ENCODE measurements at places on chromosomes 12 and 14.

- no peak for DNase-seq
Measured at GRCh38 chr12:52636189-52636588, 15.8 kb downstream of the KRT2 start.

DNA sequence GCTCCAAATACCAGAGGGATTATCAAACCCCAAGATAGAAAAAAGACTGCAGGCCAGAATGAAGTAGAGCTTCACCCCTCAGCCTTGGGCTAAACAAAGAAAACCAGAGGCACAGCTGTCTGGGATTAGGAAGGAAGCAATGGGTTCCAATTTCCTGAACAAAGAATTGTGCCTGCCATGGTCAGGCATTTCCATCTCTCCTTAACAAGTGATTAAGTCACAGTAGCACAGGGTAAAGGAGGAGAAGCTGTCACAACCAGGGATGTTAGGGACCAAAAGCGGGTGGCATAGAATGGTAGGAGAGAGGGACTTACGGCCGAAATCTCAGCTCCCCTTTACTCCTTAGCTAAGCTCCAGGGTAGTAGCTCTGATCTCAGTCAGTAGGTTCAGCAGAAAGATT, 33.9 kb downstream of the SPTLC2 start:
- DNase-seq: no peak

GRCh38 chr14:103848175-103849077, 1.1 kb upstream of the PPP1R13B start:
- peak; percentile 15 for DNase-seq

DNA sequence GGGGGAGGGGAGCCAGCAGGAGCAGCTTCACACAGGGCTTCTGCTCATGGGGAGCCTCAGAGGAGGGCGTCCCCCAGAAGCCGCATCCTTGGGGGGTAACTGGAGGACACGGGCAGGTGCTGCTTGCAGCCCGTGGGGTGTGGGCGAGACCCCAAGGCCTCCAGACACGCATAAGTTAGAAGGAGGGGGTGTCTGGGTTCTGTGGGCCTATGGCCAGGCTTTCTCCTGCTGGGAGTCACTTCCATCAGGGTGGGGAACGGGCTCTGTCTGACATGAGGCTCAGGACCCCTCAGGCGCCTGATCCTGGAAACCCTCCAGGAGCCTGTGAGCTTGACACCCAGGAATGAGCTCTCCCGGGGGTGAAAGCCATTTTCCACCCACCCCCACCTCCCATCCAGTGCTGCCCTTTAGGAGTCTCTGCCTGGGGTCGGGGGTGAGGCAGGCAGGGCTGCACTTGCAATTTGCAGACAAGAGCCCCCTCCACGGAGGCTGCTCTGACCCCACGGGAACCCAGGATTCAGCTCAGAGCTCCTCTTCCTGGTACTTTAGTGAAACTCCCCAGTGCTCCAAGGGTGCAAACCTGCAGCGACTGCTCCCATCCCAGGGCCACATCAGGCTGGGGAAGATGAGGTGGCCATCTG, 325.7 kb downstream of the ADGRD1 start:
- no peak for DNase-seq

GRCh38 chr14:38127784-38128183, 79.9 kb upstream of the SSTR1 start:
- DNase-seq: no peak

- no peak for DNase-seq
Measured at GRCh38 chr14:75837151-75837787, 144.5 kb downstream of the TGFB3 start.

DNA sequence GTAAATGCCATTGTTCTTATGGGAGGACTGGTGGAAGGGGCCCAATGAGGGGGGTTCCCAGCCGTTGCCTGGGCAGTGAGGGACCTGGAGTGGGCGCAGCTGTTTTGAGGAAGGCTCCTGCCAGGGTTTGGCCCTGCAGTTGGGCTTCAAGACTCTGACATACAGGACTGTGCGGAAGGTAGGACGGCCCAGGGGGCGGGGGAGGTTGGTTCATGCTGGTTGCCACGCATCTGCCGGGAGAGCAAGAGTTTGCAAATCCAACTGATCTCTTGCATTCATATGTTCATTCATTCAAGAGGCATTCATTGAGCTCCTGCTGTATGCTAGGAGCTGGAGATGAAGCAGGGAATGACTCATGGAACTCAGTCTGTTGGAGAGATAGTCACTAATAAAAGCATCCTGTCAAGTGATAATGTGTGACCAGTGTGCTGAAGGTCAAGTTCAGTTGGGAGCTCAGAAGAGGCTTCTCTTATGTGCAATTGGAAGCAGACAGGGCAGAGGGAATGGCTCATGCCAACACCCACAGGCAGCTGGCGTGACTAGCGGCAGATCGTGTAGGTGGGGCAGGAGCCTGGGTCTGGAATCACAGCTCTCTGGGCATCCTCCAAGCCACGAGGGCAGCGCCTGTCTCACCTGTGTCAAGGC, 7.8 kb downstream of the SH2B3 start:
- DNase-seq: no peak
